Right cardiac atrium (tissue), 5 donors: ENCODE measurements at places on chromosomes 7 and 10. TPM values are rescaled to one million over a fixed set of nuclear protein-coding genes. Genes with fewer than 3 reads are reported as not detected.

The TAS2R4 gene
- total RNA-seq: 0.44 TPM

The OR2F1 gene
- not detected for total RNA-seq

The ABCA13 gene
- not detected for total RNA-seq

The RPP30 gene
- total RNA-seq: 26.9 TPM

The ZNF853 gene
- 15.7 TPM for total RNA-seq

The LIPJ gene
- 0.11 TPM for total RNA-seq

The TMEM236 gene
- total RNA-seq: 0.75 TPM
